ENCODE measurements at places on chromosomes 6 and 20.
A peak's percentile ranks its signal among the peaks of the same experiment; 100 is the strongest.

DNA sequence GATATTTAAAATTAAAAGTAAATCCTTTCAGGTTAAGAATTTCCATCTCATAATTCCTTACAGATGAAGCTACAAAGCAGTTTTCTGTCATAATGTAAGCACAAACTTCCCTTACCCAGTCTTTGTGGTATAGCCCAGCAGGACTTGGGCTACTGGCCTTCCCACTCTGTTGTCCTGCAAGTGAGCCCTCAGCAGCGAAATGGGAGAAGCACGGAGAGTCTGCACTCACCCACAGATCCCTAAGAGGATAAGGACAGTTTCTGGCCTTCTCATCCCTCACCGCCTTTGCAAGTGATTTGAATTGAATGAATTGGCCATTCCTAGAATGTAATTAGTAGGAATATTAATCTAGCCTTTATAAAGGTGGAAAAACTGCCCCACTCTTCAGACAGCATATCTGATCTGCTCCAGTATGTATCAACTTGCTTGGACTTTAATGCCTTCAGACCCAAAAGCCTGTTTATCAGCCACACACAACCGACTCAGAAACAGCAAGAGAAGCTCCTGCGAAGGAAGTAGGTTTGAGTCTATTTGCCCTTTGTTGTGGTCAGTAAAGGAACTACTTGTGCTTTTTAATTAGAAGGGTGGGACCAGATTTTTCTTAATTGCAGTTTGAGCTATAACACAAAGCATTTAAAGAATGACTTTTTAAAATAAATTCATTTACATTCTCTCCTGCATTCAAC, 29.9 kb upstream of the PRDM1 start:
- DNase-seq = no peak

GRCh38 chr6:159170999-159171712, 2.0 kb downstream of the FNDC1 start:
- no peak for DNase-seq

GRCh38 chr6:31049518-31049917, 39.2 kb downstream of the MUC22 start:
- no peak for DNase-seq

DNA sequence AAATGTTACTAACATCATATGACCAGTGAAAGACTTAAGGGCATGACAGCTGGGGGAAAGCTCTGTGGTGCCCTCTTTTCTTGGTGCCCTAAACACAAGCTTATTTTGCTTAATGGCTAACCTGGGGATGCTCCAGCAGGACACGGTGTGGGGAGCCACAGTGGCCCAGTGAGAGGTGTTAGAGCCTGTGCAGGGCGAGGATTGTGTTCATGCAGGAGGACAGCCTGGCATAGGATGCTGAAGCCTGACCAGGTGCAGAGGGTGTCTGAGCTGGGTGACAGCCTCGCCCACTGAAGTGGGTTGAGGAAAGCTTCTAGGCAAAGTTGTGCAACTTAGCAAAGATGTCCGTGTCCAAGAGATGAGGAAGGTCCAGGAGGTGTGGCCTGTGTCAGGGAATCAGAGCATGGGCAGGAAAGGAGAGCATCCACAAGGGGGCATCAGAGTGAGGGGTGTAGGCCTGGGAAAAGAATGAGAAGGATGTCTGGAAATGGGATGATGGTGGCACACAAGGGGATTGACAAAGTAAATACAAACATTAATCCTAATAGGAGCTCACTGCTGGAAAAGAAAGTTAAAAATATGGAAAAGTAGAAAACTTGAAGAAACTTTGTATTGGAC, 33.9 kb downstream of the SLC17A4 start:
- DNase-seq = peak; percentile 66

GRCh38 chr6:145009711-145010110, 724.6 kb downstream of the UTRN start:
- DNase-seq = no peak

- DNase-seq = no peak
Measured at GRCh38 chr6:160000280-160000704, 31.4 kb downstream of the IGF2R start.

DNA sequence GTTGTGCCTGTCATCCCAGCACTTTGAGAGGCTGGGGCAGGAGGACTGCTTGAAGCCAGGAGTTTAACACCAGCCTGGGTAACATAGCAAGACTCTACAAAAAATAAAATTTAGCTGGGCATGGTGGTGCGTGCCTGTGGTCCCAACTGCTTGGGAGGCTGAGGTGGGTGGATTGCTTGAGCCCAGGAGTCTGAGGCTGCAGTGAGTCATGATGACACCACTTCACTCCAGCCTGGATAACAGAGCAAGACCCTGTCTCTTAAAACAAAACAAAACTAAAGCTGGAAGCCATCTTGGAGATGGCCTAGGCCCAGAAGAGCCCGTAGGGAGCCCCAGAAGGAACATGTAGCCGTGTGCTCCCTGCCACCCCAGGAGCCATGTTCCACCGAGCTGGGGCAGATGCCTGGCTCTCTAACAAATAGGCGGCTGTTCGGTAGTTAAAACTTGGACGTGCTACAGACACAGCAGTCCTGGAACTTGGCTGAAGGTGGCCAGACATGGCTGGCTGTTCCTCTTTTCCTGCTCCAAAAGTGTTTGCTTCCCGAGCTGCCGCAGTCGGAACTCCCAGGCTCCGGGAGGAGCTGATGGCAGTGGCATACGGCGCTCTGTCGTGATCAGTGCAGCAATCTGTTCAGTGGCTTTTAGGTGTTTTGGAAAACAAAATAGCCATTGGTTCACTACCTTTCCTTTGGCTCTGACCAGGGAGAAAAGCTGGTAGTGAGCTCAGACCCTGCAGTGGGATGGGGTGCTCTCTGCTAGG, 37.0 kb downstream of the DYNLT1 start:
- no peak for DNase-seq

DNA sequence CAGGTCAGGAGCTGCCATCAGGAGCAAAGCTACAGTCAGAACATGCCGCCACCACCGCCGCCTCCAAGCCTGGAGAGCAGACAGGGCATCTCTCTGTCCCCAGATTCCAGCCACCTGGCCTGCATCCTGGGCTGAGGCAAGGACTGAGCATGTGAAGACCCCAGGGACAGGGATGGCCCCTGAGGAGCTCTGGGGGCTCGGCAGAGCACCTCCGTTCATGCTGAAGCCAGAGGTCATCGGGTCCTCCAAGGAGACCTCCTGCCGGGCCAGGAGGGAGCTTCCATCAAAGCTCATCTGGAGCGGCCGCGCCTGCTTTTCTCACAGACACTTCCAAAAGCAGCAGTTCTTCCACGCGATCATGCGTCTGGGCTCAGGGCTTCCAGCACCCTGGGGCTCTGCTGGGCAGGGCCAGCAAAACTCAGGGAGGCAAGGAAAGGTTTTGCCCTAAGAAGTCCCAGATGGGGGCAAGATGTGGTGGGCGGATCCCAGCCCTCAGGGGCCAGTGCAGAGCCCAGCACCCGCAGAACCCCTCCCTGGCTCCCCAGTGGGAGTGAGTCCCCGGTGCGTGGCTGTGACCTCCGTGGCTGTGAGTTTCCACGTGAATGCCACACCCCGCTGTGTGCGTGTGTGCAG, 138.4 kb downstream of the TAF4 start:
- no peak for DNase-seq

Measured in AML-193 (cell line).